Kidney epithelial cell (primary cell): ENCODE measurements at places on chromosomes 11 and 22.

DNA sequence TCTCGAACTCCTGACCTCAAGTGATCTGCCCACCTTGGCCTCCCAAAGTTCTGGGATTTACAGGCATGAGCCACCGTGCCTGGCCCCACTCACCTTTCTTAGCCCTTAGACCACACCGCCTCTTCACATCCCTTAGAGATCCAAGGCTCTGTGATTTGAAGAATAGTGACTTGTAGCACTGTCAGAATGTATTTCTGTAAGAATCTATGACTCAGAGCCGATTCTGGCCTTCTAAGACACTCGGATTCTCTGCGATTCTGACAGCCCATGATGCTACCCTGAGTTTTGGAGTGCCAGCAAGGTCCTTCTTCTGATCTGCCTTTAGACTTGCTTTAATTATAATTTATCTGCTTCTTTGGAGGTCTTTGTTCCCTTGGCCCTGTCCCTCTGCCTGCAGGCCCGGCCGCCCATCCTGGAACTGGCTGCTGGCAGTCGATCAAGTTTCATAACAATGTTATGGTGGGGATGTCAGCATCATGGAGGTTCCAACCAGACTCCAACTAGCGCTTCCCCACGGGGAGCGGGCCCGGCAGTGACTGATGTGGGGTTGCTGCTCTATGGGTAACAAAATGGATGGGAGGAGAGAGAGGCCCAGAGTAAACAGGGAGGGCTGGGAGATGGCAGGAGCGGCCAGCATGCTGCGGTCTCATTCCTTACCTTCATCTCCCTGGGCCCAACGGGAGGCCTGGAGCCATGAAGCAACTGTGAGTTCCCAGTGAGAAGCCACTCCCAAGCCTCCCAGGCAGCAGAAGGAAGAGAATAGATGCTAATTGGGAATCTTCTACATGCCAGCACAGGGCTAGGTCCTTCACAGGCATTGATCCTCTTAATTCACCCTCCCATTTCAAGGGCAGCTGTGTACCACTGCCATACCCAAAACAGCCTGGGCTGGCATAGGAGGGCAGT, 55.7 kb upstream of the RASD2 start:
- no peak for DNase-seq

- DNase-seq: no peak
Observed at GRCh38 chr22:36759481-36760159, 16.3 kb downstream of the IFT27 start.

- no peak for DNase-seq
Observed at GRCh38 chr11:27807596-27807995, 107.3 kb upstream of the BDNF start.

DNA sequence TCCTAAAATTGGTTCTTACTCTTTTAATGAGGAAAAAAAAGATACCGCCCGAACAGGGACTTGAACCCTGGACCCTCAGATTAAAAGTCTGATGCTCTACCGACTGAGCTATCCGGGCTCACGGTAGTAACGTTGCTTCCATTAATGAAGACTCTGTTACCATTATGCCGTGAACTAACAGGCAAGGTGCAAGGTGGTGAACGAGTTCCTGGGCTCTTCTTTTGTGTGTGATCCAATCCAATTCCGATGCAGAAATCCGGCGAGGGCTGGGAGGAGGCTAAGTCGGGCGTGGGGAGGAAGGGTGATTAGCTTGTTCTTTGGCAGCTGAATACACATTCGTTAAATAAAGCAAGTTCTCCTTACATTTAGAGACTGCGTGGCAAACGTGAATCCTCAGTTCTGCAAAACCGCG, 49.0 kb downstream of the OR4D9 start:
- DNase-seq: no peak

GRCh38 chr11:73203790-73204189, 14.3 kb upstream of the P2RY2 start:
- DNase-seq: no peak

GRCh38 chr11:69293087-69293486, 868 bp upstream of the MYEOV start:
- no peak for DNase-seq

DNA sequence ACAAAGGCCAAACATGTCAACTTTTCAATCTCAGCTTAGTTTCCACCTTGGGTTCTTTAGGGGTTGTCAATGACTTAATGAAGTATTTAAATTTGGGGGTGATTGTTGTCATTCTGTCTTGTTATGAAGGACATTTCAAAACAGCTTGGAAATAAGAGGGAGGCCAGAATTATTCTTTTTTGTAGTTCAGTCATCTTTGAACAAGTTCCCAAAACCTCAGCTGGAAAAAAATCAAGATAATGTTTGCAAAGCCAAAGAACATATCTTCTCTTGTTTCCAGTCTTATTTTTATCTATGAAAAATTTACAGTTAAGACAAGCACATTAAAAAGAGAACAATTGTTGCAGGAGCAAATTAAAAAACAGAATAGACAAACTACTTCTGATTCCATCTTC, 612.8 kb downstream of the INSC start:
- no peak for DNase-seq

DNA sequence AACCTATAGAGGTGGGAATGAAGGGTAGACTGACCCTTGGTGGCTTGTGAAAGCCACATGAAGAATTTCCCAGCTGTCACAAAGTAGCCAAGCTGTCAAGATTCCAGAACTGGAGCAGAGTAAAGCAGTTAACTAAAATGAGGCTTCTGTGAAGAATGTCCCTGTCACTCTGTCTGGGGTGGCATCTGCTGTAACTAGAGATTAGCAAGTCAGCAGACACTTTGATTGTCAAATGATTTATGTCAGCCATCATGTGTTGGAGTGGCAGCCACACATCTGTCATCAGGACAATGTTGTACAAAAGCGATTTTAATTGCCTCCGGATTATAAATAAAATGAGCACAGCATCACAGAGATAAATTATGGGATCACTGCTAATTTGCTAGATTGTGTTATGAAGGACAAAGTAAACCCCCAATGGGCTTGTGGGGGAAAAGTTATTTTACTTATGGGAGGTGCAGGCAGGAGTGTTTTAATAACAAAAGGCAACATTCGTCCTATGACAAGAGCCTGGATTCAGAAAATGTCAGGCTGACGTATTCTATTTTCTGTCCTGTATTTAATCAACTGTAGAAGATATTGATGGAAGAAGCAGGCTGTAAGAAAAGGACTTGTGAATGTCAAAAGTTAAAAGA, 270.9 kb downstream of the FAM181B start:
- no peak for DNase-seq

GRCh38 chr11:76769645-76770586, 13.2 kb upstream of the TSKU start:
- no peak for DNase-seq

DNA sequence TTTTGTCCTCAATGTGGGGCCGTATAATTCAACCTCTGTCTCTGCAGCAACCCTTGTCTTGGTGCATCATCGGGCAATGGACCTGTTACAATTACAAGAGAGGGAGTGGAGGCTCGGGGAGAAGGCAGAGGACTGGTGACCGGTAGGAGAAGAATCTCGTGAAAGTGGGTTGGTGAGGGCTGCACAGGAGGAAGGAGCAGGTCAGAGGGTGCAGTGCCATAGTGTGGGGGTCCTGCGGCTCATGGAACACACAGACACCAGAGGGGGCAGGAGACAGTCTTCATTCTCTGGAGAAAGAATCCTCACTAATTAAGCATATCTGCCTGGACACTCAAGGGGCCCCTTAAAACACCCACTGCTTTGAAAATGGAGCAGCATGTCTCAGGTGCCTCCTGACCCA, 174.7 kb upstream of the B3GAT1 start:
- no peak for DNase-seq

- DNase-seq: no peak
Observed at GRCh38 chr22:32822179-32822877, 20.8 kb downstream of the TIMP3 start.

- DNase-seq: no peak
Observed at GRCh38 chr11:125063429-125064043, 431 bp downstream of the SLC37A2 start.

DNA sequence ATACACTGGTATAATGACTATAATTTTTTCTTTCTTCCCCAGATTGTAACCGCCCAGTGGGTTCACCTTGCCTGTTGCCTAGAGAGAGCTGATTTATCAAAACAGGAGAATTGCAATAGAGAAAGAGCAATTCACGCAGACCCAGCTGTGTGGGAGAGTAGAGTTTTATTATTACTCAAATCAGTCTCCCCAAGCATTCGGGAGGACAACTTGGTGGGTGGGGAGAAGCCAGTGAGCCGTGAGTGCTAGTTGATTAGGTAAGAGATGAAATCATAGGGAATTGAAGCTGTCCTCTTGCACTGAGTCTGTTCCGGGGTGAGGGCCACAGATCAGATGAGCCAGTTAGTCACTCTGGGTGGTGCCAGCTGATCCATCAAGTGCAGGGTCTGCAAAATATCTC, 73.2 kb downstream of the SLC35F2 start:
- peak; percentile 73 for DNase-seq

- no peak for DNase-seq
Observed at GRCh38 chr22:19615867-19616581, 91.8 kb upstream of the CLDN5 start.

DNA sequence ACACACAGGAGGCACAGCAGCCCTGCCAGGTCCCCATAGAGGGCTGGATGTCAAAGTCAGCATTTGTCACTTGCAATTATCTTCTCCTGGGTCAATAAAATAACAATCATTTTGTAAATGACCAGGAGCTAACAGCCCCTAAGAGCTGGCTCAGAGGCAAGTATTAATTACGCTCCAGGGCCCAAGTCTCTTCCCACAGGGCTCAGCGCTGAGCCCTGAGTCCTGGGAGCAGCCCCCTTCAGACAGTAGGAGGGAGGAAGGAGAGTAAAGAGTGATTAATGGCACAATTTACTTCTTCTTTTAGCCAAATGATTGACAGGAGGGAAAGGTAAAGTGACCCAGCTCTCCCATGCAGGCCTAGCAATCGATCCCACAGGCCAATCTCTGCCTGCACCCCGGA, 99.0 kb upstream of the DRD2 start:
- no peak for DNase-seq

DNA sequence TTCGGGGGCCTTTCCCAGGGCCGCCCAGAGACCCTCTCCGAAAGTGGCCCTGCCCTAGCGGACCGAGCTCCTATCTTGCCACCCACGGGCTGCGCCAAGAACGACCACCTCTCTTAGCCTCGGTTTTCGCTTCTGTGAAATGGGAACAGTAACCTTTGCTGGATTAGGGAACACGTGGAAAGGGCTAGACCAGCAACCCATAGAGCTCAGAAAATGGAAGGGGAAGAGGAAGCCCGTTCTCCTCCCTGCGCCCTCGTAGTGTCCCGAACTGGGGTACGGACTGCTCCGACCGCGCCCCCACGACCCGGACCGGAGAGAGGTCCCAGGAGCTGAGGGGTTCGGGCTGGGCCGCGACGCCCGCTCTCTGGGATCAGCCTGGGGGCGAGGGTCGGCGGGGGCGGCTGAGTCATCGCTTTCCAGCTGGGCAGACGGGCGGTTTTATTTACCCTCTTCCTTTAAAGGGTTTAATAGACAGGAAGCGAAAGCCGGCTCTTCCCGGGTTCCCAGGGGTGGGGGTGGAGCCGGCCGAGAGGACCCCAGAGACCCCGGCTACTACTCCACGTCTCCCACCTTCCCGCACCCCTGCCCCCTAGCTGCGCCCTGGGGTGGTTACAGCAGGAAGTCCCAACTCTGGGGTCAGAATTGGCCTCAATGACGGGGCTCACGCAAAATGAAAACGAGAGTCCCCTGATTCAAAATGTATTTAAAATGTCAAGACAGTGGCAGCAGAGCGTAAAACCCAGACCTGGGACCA, 907 bp upstream of the PHLDA2 start:
- DNase-seq: no peak

DNA sequence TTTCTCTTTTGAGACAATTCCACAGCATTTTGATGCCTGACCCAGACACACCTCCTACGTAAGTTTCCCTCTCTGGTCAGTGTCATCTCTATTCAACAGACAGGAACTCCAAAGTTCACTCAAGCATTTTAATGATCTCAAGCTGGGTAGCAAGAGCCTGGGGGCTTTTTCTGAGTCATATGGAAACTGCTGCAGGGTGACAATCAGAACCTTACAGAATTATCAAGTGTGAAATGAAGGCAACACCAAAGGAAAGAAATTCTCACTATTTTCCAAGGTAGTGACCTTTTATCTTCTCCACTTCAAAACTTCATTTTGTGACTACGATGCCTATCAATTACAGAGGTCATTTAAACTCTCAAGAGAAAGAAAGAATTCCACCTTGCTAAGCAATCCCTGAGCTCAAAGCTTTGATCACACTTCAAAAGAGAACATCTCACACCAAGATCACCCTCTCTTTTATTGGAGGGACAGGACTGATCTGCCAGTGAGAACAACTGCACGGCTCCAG, 229.0 kb upstream of the ZC3H12C start:
- DNase-seq: peak; percentile 35

DNA sequence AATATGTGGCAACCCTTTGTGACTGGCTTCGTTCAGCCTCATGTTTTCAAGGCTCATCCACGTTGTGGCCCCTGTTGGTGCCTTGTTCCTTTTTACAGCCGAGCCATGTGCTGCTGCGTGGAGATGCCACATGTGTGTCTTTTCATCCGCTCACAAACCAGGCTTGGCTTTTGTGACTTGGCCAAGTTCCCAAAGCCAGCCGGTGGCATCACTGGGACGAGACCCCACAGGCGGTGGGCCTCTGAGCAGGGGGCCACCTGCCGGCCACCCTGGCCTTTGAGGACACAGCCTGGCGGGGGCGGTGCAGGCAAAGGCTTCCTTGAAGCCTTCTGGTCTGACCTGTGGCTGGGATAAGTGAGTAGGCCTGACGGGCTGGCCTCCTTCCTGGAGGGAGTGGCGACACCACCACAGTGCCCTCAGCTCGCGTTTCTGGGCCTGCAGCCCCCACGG, 10.5 kb downstream of the GRK2 start:
- DNase-seq: no peak

DNA sequence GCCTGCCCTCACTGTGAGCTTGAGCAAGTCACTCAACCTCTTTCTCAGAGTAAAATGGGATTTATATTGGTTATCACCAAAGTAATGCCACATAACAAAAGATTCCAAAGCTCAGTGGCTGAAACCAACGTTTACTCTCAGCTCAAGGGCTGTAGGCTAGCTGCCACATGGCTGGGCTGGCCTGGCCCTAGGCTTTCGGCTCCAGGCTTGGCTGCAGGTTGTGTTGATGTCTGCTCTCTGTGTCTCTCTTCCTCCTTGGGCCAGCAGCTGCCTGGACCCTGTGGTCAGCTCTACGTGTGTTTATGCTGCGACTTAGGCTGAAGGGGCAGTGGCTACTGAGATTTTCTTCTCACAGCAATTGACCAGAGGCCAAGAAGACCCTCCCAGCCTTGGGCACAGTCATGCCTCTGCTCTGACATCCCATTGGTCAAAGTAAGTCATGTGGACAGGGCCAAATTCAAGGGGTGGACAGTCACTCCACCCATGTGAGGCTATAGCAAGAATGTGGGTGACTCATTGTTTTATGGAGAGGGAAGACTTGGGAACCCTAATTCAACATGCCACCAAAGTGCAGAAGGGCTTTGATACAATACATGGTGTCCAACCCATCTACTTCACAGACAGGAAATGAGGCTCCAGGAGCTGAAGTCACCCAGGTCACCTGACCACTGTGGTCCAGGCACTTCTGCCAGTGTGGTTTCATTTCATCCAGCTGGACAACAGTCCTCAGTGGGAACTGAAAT, 90.6 kb downstream of the TSPAN18 start:
- DNase-seq: no peak

DNA sequence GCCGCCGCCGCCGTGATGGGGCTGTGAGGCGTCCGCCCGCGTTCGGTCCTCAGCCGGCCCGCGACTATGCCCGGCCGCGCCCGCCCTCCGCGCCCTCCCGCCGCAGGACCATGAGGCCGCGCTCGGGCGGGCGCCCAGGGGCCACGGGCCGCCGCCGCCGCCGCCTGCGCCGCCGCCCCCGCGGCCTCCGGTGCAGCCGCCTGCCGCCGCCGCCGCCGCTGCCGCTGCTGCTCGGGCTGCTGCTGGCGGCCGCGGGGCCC, 215 bp downstream of the ZNRF3 start:
- DNase-seq: no peak
